ENCODE measurements at places on chromosomes 4 and X.

GRCh38 chr4:40612831-40613230 lies 16.8 kb downstream of the RBM47 start:
- no peak for DNase-seq

GRCh38 chrX:70436343-70436742 lies 8.3 kb upstream of the DLG3 start:
- DNase-seq = no peak

DNA sequence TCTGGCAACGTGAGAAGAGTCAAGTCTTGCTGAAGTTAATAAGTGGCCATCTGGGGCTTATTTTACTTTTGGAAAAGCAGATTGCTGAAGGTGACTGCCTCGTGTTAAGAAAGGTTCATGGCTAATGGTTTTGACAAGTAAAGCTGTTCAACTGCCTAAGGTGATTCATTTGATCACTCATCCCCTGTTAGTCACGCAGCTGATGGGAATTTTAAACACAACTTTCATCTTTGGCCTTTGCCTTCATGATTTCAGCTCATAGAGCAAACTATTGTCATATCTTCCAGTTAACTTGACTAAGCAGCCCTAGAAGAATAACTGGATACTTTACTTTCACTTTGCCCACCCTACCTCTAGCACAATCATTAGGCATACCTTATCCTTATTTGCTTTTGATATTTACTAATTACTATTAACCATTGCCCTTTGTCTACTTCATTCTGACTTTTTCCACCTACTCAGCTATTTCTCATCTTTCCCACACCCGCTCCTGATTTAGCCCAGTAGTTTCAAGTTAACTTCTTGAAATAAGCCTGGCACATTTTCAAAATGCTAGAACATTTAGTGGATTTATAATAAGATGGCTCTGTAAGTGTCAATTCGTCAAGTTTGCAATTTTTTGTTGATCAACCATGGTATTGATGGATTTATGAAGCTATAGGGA lies 170.6 kb upstream of the S100G start:
- no peak for DNase-seq

GRCh38 chr4:158122501-158122900 lies 50.3 kb downstream of the GASK1B start:
- DNase-seq = no peak

- DNase-seq = no peak
These were observed 29.1 kb upstream of the GRSF1 start for GRCh38 chr4:70868778-70869177.

- no peak for DNase-seq
These were observed 71.7 kb downstream of the CPZ start for GRCh38 chr4:8664031-8664805.

DNA sequence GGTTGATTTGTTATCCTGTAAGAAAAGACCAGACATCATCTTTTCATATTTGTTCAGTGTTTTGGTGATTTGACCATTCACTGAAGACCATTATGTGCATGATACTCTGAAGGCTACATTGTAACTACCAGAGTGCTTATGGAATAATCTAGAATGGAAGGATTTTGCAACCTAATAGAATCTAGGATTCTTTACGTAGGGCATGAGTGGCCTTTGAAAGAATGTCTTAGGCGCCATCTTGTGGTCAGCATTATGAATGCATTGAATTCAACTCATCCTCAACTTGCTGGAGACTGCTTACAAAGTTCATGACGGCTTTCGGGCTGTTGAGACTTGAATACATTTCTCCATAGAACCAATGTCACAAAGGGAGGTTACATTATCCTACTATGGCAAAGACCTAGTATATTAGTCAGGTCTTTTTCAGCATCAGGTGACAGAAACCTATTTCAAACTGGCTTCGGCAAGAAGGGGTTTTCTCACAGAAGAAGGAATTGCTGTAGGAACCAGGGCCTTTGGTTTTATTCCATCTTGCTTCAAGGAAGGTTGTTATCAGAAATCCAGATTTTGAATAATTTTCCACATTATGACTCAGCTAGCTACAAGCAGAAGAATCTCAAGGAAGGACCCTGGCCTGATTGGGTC lies 104.1 kb downstream of the GPAT3 start:
- peak; percentile 18 for DNase-seq

- no peak for DNase-seq
These were observed 1831.8 kb downstream of the PCDH7 start for GRCh38 chr4:32551943-32552342.

DNA sequence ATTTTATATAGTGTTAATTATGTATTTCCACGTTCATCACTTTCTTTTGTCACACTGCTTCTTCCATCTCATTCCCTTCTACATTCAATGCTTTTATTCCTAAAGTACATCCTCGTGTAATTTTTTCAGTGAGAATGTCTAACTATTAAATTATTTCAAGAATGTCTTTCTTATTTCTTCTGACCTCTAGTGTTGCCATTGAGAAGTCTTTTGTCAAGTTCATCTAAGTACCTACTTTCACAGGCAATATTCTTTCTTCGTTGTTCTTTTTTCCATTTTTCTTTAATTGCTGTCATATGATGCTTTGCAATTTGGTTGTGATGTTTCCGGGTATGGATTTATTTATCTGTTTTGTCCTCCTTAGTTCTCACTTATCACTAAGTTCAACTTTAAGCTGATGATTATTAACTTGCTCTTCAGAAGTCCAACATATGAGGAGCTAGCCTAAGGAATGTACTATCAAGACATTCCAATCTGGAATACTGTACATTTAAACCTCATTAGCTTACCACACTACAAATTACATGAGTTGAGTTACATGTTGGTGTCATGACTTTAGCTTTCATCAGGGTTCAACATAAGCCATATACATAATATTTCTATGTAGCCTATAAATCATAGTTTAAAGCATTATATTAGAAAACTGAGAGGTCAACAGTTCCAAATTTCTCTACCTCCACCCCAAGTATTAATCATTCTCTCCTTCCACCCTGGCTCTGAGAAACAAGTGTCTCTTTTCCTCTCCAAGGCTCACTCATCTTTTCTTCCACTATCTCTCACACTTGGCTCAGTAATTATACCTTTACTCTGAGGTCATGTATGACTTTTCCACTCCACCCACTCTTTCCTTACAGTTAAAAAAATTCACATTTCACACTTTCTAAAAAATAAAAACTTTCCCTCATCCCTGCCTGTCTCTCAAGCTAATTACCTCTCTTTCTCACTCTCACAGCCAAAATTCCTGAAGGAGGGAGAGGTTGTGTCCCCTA lies 81.5 kb downstream of the COX18 start:
- no peak for DNase-seq

- DNase-seq = no peak
These were observed 91.7 kb upstream of the PHOX2B start for GRCh38 chr4:41839916-41840854.

DNA sequence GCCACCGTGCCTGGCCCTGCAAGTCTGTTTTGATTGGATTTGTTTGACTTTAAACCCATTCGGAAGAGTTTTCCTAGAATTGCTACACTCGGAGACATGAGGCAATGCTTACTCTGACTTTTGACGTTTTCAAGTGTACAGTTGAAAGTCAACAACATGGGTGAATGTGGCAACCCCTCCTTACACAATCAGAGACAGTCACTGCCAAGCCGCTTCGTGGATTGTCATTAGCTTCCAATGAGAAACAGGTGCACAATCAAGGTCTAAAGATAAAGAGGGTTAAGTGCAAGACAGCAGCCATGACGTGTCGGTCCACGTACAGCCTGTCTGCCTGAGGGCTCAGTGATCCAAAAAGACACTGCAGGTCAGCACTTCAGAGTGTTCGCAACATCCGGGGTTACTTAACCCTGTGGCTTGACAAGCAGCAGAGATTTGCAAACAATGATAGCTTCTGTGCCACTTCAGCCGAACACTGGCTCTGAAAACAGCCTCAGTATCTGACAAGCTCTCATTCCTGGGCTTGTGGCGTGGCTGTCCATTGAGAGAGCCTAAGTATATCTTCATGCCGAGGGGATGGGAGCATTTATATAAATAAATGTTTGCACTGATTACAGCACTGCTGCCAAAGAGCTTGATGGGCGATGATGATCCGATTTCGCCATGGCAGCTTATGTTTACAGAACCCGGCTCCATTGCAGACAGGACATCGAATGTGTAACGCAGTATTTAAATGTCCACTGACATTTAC lies 180.0 kb downstream of the DHRSX start:
- DNase-seq = no peak

DNA sequence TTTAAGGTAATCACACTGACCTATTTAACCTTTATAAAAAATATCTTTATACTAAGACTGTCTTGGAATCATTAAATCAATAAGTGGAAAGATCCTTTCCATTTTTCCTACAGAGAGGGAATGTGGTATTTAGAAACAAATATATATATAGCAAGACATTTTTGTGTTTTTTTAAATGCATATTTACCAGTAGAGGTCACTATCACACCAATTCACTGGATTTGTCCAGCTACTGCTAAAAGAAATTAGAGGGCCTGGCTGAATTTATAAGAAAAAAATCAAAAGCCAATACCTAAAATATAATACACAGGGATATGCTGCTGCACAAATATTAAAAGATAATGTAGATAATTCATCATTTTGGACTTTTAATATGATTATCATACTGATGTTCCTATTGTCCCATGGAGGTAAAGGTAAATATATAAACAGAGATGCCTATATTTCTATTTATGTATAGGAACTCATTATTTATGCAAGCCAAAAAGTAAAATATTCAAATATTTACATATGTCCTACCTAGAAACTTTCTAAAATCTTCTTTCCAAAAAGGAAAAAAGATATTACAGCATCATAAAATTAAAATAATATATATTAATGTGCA lies 69.5 kb downstream of the PDE5A start:
- DNase-seq = peak; percentile 1

GRCh38 chr4:92988301-92988700 lies 684.5 kb downstream of the GRID2 start:
- no peak for DNase-seq

DNA sequence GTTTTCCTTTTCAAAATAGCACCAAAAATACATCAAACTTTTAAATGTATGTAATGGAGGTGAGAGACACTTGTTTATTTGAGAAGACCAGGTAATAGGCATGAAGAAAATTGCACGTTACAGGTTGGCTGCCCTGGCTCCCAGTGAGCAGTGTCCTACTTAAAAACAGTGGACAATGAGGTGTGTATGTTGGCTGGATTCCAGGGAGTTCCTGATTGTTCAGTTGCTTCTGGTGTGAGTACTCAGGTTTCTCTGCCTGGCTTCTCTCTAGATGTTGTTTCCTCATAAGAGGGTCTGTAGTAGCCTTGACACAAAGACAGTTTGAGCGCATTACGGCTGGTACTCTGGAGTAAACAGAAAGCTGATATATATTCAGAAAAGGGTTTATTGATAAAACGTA lies 29.4 kb downstream of the SNX25 start:
- no peak for DNase-seq

DNA sequence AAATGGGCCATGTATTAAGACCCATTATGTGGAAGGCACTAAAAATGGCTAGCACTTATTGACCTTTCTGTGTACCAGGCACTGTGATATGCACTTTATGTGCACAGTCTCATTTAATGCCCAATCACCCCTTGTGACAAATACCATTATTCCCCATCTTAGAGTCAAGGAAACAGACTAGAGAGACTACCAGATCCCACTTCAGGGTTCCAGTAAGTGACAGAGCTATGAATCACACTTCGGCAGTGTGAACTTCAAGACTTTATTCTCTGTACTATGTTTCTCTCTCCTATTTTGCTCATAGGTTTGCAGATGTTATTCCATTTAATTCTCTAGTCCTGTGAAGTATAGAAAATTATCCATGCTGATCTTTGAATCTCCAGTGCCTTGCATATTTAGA lies 107.0 kb downstream of the NFKB1 start:
- DNase-seq = no peak

DNA sequence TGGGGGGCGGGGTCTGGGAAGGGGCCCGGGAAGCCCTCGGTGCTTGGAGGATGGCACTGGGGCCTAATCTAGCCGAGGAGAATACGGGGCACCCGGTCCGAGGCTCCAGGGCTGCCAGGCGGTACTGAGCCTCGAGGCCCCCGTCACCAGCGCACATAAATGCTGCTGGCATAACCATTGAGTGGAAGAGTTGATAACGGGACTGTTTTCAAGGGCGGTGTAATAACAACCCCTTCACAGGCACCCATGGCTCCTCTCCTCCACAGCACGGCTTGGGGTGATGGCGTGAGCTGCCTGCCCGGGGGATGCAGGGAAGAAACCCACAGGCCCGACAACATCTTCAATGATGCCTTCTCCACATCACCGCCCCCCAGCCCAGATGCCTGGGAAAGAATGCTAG lies 130.7 kb downstream of the FAM53A start:
- DNase-seq = no peak

DNA sequence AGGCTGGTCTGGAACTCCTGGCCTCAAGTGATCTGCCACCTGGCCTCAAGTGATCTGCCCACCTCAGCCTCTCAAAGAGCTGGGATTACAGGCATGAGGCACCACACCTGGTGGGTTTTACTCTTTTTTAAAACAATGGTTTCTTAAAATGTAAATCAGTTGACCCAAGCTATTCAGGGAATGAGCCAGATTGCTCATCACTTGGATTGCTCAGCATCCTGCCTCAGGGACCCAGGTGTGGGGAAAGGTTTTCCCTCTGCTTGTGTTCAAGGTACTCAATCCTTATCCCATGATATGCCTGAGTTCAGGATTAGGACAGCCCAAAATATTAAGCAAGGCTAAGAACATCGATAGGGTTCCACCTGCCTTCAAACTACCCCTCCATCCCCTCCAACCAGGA lies 67.4 kb downstream of the CHRNA9 start:
- DNase-seq = no peak

GRCh38 chr4:184000457-184001396 lies 95.6 kb downstream of the STOX2 start:
- no peak for DNase-seq

DNA sequence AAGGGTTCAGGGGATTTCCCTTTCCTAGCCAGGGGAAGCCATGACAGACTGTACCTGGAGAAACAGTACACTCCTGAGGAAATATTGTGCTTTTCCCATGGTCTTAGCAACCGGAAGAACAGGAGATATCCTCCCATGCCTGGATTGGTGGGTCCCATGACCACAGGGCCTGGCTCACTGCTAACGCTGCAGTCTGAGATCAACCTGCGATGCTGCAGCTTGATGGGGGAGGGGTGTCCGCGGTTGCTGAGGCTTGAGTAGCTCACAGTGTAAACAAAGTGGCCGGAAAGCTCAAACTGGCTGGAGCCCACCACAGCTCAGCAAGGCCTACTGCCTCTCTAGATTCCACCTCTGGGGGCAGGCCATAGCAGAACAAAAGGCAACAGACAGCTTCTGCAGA lies 819.5 kb downstream of the TECRL start:
- no peak for DNase-seq

- no peak for DNase-seq
These were observed 25.3 kb downstream of the ARHGAP24 start for GRCh38 chr4:85500110-85500867.

- DNase-seq = no peak
These were observed 25.5 kb upstream of the MORC4 start for GRCh38 chrX:107025545-107025944.

GRCh38 chrX:45824471-45824870 lies 623.8 kb upstream of the DIPK2B start:
- DNase-seq = peak; percentile 1

GRCh38 chr4:31755751-31756150 lies 1035.6 kb downstream of the PCDH7 start:
- DNase-seq = no peak

Data from SHP77 treated with DMSO at 0.1 percent for 48 hours (cell line).